ENCODE measurements at places on chromosomes 3 and 15.

DNA sequence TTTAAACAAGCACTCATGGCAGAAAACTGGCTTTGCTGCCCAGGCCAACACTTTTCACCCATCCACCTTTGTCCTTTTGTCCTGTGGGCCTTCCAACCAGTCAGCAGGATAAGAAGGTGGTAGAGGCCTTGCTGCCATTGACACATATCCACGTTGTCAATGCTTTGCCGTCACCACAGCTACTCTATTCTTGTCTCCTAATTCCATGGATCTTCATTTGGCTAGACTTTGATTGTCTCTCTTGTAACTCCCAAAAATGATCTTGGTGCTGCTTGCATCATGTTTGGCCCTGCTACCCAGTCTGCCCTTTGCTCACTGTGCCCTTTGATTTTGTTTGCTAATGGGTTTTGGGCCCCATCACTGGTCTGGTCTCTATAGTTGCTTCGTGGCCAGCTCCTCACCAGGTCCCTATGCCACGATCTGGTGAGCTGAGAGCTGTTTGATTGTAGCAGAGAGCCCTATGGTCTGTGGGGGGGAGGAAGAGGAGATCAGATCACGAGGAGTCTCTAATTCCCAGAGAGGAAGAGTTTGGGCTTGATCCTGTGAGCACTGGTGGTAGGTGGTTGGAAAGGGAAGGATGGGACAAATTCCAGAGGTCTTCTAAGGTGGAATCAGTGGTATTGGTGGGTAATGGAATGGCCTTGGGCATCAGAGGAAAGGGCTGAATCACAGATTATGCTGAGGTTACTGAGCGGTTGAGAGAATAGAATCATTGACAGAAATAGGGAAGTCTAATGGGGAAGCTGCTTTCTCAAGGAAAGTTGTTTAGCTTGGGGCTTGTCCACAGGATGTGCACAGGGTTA is 40.3 kb downstream of the ABHD2 start:
- DNase-seq, result no peak

- DNase-seq, result no peak
Observed at GRCh38 chr3:99960941-99961340, 143.3 kb downstream of the CMSS1 start.

GRCh38 chr15:65819563-65819960 is 27.5 kb upstream of the DENND4A start:
- DNase-seq, result no peak

- no peak for DNase-seq
Observed at GRCh38 chr3:128606094-128606493, 44.5 kb downstream of the RPN1 start.

DNA sequence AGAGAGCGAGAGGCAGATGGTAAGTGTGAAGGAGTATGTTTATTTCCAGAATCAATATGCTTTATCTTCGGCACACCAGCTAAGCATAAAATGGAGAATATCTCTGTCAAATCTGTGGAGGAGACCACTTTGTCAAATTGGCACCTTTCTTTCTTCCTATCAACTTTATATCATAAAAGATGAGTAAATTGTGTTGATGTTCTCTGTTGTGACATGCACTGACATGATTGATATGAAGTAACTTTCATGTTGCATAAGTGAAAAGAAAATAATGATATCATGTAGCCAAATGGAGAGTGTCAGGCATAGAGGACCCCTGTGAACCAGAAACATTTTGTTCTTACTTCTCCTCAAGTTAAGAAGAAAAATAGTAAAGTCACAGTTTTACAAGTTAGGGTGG is 753.8 kb downstream of the ZNF385D start:
- DNase-seq, result no peak

- DNase-seq, result no peak
Observed at GRCh38 chr15:35123743-35124142, 38.6 kb upstream of the NANOGP8 start.
